ENCODE measurements at places on chromosomes 13 and 19. TPM values are rescaled to one million over a fixed set of nuclear protein-coding genes. Genes with fewer than 3 reads are reported as not detected.

DNA sequence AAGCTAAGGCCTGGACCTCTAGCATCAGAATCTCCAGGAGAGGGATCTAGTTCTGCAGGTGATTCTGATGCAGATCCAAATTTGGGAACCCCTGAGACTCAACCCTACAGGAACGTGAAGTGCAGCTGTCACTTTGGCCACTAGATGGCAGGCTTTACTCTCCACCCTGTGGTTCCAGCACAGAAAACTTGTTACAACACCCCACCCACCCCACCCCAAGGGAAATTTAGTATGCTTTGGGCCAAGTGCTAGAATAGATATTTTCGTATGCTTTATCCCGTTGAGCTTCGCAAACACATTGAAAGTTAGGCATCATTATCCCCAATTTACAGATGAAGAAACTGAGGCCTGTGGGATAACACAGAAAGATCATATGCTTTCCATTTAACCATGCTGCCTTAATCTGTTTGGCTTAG is 232.0 kb downstream of the B3GLCT start:
- DNase-seq = peak; percentile 38

Gene LIM2
- polyA plus RNA-seq = not detected

DNA sequence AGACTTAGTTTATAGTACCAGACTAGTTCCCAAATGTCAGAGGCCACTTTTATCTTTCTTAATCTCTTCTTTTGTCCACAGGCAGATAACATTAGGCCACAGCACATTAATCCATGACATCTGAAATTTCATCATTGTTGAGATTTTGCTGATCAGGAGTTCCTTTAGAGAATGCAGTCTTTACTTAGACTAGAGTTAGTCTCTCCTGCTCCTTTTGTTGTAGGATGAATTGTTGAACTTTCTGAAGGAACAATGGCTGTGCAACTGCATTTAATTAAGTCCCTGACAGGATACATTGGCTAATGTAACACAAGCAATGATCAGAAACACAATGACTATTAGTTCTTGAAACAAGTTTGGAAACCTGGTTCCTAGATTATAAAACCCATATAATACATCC is 266.3 kb downstream of the PCDH20 start:
- DNase-seq = no peak

Gene RNF225
- not detected for polyA plus RNA-seq

GRCh38 chr13:100063333-100063732 is 25.6 kb upstream of the PCCA start:
- DNase-seq = peak; percentile 27

Gene FAM124A
- polyA plus RNA-seq = 9.3 TPM

Gene CBY2
- not detected for polyA plus RNA-seq

GRCh38 chr13:48567515-48568369 is 34.9 kb upstream of the RCBTB2 start:
- DNase-seq = peak; percentile 51
